ENCODE measurements at places on chromosomes 12 and 14.

- no peak for DNase-seq
Measured at GRCh38 chr12:76206677-76207072, 122.2 kb upstream of the NAP1L1 start.

GRCh38 chr12:112989806-112990205, 11.5 kb downstream of the OAS2 start:
- DNase-seq = no peak

DNA sequence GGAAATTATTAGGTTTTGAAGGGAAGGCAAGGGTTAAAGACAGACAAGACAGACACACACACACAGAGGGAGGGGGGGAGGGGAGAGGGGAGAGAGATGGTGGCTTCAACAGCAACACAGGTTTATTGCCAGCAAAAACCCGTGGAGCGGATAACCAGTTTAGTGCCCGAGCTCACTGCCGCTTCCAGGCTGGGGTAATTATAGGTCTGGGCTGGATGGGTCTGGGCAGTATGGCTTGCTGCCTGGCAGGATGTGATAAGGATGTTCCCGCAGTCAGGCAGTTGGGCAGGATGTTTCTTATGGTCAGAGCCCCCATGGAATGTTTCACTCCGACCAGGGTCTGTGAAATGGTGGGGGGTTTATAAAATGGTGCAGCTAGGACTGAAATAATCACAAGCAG, 4.4 kb upstream of the TDRD9 start:
- DNase-seq = no peak

DNA sequence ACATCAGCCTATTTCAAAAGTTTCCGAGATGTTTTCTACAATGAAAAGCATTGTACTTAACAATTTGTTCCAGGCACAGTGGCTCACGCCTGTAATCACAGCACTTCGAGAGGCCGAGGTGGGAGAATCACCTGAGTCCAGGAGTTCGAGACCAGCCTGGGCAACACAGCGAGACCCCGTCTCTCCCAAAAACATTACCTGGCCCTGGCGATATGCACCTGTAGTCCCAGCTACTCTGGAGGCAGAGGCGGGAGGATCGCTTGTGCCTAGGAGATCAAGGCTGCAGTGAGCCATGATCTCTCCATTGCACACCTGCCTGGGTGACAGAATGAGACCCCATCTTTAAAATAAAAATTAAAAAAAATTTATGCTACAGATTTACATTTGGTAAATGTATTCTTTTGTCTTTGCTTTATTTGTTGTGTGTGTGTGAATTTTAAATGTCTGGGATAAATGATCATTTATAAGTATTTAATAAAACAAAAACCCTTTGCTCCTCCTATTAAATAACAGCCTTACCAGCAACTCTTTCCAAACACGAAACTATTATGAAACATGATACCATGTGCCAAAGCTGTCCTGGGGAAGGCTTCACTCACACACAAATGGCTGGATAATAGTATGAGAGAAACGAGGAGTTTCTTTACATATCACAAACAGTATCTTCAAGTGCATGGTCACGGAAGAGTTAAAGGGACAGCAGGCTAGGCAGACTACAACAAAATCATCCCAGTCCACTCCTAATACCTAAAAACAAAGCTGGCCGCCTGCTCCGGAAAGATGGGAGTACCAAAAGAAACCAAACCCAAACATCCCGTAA, 1.1 kb downstream of the ATXN3 start:
- DNase-seq = no peak

DNA sequence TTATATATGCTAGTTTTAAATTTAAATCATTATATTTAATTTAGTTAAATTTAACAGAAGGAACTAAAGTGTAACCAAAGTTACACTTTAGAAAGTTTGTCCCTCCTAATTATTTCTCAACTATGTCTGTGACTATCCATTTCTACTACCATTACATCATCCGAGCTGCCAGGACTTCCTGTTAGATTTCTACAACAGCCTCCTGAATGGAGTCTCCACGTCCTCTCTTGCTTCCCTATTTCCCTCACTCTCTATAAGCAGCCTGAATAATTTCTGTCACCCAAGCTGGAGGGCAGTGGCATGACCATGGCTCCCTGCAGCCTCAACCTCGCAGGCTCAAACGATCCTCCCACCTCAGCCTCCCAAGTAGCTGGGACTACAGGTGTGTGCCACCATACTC, 84.1 kb downstream of the TTC7B start:
- no peak for DNase-seq

DNA sequence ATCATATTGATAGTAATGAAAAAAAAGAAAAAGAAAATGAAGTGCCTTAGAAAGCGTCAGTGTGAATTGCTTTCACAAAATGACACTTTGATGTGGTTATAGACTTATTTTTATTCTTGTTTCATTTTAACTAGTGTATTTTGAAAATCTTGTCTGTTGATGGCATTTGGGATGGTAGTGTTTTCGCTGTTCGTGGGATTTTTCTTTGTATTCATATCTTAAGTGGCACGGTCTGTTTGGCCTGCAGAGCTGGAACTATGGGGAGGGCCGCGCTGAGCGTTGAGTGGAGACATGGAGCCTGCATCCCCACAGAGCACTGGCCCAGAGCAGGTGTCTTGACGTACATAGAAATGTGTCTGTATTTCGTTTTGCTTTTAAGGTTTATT, 61.6 kb downstream of the WDR20 start:
- peak; percentile 48 for DNase-seq

GRCh38 chr14:89444044-89444443, 27.0 kb upstream of the FOXN3 start:
- no peak for DNase-seq

DNA sequence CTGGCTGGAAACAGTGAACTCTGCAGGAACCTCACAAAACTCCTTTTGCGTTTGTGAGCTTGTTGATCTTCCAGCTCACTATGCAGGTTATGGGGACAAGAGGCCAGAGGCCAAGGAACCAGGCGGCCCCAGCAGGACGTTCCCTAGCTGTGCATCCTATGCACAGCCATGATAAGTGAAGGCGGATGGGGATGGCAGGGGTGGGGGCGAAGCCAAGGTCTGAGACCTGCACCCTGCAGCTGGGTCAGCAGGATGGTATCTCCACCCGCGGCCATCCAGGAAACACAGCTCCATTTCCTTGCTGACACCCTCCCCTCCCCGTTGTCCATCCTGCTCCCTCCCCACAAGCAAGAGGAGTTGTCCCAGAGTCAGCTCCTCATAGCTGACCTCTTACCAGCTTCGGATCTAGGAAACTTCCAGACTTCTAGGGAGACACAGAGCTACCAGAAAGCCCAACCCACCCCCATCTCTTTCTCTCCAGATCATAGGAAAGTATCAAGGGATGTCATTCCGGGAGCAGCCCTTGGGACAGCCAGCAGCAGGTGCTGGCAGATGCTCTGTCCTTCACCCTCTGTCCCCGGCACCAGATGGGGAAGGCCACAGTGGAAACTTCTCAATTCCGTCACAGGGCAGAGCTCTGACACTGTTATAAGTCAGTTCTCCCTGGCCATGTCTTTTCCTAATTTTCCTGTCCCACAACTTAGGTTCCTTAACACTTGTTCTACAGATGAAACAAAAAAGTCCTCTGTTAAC, 9.4 kb downstream of the ZBTB39 start:
- no peak for DNase-seq

DNA sequence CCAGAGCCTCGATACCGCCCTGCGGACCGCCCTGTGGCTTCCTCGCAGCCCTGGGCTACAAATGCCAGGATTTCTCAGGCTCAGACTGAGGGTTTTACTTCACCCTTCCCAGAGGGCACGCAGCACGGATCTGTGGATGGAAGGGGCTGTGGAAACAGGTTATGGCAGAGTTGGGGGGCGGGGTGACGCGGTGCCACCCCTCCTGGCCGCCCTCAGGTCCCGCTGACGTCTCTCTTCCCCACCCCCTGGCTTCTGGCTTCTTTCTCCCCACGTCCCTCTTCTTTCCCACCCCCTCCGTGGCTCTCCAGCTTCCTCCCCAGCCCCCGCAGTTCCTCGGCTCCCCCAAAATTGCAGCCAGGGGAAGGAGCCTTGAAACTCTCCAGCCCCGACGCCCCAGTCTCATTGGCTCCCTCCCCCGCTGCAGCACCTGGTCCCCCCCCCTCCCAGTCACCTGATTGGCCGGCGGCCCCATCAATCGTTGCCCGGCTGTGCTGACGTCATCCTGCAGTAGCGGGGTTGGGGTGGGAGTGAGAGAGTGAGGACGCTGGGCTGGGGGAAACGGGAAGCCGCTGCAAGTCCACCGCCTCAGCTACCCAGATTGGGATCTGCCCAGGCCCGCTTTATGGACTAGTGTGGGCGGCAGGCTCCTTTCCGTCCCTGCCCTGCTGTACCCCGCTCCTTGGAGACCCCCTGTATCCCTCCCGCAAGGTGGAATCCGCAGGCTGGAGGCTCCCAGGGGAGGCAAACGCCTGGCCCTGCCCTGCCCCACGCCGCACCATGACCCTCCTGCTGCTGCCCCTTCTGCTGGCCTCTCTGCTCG, at the start of gene CLSTN3:
Gene CLSTN3 (plus strand): TSS at position 500 of the 820 bp plus-strand sequence. CDS start 278 bp downstream, at position 778.
- DNase-seq = peak; percentile 99

All from GM13977 (cell line).